Mucosa of descending colon (tissue), 3 donors: ENCODE measurements at places on chromosomes 7 and 10.

DNA sequence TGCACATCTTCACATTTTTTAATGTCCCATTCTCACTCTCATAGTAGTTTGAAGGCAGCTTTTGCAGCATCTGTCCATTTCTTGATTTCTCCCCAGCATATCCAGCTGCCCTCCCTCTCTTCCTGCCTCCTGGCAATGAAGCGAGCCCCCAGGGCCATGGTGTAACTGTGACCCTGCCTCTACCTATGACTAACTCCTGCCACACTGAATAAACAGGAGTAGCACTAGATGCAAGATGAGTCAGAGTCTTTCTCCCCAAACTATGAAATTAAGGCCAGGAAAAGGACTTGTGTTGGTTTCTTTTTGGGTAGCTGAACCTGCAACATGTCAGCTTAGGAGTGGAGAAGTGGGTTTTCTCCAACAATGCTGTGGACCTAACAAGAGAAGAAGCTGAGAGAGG, 329.0 kb downstream of the RNLS start:
- no peak for DNase-seq

GRCh38 chr10:93152136-93152535, 78.4 kb downstream of the CYP26A1 start:
- no peak for DNase-seq

DNA sequence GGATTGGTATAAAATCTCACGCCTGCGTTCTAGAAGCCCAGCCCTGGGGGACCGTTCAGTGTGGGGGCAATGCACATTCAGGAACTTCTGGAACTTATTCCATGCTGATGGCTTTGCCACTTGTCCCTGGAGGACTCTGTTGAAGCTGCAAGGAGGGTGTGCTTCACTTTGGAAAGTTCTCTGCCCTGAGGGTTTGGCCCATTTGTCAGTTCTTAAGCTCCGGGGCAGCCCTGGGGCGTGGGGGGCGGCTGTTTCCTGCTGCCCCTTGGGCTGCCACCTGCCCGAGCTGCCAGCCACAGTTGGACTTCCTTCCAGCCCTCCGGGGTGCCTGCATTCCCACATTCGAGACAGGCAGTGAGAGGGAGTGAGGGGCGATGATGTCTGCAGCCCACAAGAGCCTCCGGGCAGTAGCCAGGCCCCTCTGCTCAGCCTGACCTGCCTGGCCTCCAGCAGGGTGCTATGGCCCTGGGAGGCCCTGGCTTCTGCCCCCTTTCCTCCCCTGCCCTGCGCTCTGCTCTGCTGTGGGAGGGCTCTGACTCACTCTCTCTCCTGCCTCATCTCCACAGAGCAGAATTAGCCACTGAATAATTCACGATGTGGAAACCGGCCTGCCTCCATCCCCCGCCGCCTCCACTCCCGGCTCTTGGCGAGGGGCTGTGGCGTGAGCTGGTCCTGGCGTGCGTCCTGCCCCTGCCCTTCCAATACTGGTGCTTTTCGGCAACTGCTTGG, 1.9 kb downstream of the TTYH3 start:
- DNase-seq = peak; percentile 26

GRCh38 chr7:155665079-155665956, 20.9 kb downstream of the RBM33 start:
- no peak for DNase-seq

GRCh38 chr7:26390016-26390415, 98.4 kb downstream of the SNX10 start:
- DNase-seq = no peak

- DNase-seq = no peak
Measured at GRCh38 chr7:20240080-20240926, 23.1 kb upstream of the MACC1 start.

- DNase-seq = no peak
Measured at GRCh38 chr10:79982362-79982800, 33.5 kb upstream of the SFTPD start.

DNA sequence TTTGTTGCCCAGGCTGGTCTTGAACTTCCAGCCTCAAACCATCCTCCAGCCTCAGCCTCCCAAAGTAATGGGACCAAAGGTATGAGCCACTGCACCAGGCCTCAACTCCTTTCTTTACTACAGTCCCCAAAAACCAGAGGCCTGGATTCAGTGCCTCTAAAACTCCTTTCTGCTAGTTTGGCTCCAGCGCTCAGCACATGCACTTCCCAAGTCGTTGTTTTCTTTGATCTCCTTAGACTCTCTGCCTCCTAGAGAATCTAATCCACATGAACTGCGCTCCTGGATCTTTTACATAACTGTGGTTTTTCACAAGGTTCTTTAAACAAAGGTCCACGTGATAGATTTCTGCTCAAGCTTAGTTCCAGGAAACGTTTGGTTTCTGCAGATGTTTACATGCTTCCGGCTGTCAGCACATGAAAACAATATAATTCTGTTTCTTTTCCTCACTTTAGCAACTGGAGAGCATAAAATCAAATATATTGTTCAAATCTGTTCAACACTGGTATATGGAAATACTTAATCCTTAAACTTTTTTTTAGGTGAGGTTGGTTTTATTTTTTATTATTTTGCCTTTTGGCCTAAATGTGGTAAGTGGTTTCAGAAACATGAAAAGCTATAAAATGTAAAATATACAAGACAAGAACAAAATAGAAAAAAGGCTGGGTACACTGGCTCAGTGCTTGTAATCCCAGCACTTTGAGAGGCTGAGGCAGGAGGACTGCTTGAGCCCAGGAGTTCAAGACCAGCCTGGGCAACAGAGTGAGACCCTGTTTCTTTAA, 270.5 kb upstream of the MKLN1 start:
- DNase-seq = peak; percentile 49

- no peak for DNase-seq
Measured at GRCh38 chr10:73758704-73759511, 14.7 kb downstream of the SEC24C start.

GRCh38 chr10:59284118-59284975, 78.0 kb downstream of the FAM13C start:
- no peak for DNase-seq

- no peak for DNase-seq
Measured at GRCh38 chr7:25122373-25122772, 2.7 kb downstream of the CYCS start.

GRCh38 chr7:47576866-47577306, 5.0 kb downstream of the TNS3 start:
- DNase-seq = no peak

DNA sequence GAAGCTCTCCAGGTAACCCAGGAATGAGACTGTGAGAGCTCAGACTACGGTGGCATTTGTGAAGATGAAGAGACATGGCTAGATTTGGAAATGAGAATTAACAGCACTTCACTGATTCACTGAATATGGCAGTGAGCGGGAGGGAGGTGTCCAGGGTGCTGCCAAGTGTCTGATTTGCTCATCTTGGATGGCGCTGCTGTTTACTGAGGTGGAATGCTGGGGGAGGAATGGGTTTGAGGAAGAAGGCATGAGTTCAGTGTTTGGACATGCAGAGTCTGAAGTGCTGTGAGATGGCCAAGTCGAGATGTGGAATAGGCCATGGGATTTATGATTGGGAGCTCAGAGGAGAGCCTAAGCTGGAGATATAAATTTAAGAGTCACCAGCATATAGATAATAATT, 437.1 kb upstream of the NPVF start:
- DNase-seq = no peak

GRCh38 chr10:3807211-3807927, 22.4 kb upstream of the KLF6 start:
- DNase-seq = peak; percentile 48

DNA sequence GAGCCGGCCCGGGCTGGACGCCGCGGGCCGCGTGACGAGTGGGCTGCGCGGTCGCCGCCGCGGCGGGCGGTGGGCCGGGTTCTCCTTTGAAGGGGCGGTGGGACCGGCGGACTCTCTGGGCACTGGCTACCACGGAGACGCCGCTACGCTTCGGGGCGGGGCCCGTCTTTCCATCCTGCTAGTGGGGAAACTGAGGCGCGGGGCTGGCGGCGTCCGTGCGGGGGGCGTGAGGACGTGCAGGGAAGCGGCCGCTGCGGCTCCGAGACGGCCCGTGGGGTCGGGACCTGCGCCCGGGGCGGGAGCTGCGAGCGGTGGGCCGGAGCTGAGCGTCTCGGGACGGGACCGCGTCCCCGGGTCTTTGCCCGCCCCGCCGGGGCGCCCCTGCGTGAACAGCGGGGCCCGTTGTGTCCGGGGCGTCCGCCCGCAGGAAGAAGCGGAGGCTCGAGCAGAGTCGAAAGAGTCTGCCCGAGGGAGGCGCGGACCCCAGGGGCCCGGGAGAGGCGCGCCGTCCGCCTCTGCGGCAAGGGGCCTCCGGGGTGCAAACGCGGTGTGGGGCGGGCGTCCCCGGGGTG, 548 bp upstream of the BNIP3 start:
- no peak for DNase-seq

- DNase-seq = no peak
Measured at GRCh38 chr10:69943292-69943820, 109.3 kb upstream of the MACROH2A2 start.

DNA sequence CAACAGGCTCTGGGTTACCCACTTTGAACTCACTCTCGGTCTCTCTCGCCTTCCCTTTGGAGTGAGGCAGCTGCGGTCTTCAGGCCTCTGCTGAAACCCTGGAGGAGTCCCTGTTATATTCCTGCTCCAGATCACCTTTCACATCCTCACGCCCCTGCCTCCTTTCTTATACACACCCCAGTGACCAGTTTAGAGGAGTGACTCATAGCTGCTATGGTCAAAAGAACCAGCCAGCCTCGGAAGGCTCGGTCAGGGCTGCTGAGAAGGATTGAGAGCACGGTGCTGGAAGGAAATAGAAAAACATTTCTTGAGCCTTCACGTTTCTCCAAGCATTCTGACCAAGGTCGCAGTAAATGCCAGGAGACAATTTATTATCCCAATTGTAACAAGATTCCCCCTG, 28.3 kb upstream of the SVOPL start:
- no peak for DNase-seq

GRCh38 chr10:121539786-121540185, 58.5 kb downstream of the FGFR2 start:
- no peak for DNase-seq

DNA sequence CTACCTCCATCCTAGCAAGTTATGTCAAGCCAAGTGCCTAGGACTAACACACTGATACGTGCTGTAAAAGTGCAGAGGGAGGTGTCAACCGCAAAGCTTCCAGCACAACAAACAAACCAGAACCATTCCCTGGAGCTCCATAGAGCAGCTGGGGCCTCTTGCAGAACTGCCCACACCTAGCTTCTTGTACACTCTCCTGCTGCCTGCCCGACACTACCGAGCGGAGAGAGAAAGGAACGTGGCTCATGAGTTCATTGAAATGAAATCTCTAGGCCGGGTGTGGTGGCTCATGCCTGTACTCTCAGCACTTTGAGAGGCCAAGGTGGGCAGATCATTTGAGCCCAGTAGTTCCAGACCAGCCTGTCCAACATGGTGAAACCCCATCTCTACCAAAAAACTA, 73.5 kb downstream of the MKI67 start:
- DNase-seq = no peak

DNA sequence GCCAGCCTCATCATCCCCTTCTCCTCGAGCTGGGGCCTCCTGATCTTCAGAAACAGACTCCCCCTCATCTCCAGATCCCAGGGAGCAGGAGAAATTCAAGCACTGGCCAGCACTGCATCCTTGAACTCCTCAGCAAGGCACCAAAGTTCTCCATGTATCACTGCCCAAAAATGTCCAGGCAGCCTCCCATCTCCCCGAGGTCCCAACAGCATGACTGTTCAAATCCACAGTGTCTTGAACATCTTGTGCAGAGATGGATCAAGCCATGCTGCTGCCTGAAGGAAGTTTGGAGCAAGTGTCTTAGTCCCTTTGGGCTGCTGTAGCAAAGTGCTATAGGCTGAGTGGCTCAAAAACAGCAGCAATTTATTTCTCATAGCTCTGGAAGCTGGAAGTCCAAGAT, 115.5 kb upstream of the GALNT17 start:
- DNase-seq = no peak

GRCh38 chr7:13108061-13108460, 420.6 kb downstream of the ARL4A start:
- DNase-seq = no peak

GRCh38 chr7:153396475-153396874, 636.9 kb downstream of the ACTR3B start:
- no peak for DNase-seq

DNA sequence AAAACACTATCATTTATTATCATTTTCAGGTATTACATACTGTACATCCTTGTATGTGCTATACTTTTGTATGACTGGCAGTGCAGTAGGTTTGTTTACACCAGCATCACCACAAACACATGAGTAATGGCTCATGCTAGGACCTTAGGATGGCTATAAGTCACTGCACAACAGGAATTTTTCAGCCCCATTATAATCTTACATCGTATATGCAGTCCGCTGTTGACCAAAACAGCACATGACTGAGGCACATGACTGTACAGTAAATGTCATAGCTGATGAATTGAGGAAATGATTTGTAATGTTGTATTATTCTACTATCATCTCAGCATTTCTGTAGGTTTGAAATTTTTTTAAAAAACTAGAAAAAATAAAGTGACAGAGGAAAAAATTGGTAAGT, 38.6 kb downstream of the BPGM start:
- no peak for DNase-seq

DNA sequence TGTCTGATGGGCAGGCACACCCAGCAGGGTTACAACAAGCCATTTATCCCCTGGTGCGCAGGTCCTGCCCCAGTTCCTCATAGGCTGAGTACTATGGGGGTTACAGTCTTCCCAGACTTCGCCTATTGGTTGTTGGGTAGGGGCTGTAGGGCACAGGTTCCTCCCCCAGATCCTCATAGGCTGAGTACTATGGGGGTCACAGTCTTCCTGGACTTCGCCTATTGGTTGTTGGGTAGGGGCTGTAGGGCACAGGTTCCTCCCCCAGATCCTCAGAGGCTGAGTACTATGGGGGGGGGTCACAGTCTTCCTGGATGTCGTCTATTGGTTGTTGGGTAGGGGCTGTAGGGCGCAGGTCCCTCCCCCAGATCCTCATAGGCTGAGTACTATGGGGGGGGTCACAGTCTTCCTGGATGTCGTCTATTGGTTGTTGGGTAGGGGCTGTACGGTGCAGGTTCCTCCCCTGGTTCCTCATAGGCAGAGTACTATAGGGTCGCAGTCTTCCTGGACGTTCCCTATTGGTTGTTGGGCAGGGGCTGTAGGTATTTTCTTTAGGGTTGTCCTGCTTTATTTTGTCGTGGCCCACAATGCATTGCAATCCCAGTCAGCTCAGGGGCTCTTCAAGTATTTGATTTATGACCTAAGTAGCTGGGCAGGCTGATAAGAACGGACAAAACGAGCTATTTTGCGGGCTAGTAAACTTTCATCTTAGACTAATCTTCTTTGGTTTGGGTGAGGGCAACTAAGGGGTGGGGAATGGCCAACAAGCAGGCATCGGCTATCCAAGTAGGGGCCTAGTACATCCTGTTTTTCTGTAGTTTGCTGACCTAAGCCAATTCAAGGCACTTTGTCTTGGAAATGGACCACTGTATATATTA, 3.4 kb downstream of the LRRC27 start:
- DNase-seq = no peak
